NCI-H510A (cell line): ENCODE measurements at places on chromosomes 7 and 10.

- peak; percentile 54 for DNase-seq
Observed at GRCh38 chr7:101743241-101743994, 74.0 kb upstream of the CUX1 start.

GRCh38 chr10:89351412-89351779 is 23.6 kb downstream of the IFIT3 start:
- no peak for DNase-seq

GRCh38 chr7:66627881-66628360 is 760 bp upstream of the KCTD7 start:
- DNase-seq: no peak

DNA sequence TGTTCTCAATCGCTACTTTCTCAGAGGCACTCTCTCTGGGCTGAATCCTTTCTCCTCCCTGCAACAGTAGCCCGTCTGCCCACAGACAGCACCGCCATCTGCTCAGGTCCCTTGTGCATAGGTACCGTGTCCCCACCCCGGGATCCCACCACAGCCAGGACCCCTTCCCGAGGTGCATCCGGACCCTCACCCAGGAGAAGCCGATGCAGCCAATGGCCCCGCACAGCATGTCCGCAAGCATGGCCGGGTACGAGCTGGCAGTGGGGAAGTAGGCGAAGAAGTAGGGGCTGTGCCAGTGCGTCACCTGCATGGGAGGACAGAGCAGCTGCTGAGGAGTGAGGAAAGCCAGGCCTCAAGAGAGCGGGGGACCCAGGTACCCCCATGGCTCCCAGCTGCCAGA is 25.5 kb downstream of the DDC start:
- DNase-seq: no peak

DNA sequence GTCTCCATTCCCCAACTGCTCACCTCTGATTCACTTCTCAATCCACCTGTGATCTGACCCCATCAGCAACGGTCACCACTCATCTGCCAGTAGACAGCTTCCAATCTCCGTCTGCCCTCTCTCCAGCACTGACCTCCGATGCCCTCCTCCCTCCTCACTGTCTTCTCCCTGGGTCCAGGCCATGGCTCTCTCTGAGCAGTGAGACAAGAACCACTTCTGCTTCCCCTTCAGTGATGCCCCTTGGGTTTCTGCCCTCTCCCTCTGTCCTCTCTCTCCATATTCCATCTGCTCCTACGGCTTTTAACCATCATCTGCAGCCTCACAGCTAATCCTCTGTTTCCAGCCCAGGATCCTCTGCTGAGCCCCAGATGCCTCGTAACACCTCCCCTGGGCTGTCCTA is 55.5 kb upstream of the OPALIN start:
- no peak for DNase-seq

- no peak for DNase-seq
Observed at GRCh38 chr10:26474026-26474425, 35.9 kb downstream of the APBB1IP start.

- no peak for DNase-seq
Observed at GRCh38 chr7:94284104-94284503, 110.6 kb upstream of the COL1A2 start.

DNA sequence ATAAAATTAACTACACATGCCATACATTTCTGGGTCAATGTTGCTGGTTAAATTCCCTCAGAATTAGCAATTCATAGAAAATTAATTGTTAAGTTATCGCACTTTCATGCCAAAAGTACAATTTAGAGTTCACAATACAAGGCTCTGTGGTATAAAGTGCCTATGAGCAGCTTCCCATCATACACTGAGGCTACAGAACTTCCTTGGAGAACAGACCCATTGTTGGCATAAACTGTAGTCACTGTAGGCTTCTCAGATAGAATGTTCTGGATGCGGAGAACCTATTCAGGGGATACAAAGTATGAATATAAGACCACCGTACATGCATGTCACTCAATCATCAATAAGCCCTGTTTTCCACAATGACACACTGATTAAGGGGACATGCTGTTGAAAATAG is 9.0 kb upstream of the PON3 start:
- no peak for DNase-seq

- DNase-seq: no peak
Observed at GRCh38 chr7:28183627-28184026, 3.0 kb upstream of the JAZF1 start.

DNA sequence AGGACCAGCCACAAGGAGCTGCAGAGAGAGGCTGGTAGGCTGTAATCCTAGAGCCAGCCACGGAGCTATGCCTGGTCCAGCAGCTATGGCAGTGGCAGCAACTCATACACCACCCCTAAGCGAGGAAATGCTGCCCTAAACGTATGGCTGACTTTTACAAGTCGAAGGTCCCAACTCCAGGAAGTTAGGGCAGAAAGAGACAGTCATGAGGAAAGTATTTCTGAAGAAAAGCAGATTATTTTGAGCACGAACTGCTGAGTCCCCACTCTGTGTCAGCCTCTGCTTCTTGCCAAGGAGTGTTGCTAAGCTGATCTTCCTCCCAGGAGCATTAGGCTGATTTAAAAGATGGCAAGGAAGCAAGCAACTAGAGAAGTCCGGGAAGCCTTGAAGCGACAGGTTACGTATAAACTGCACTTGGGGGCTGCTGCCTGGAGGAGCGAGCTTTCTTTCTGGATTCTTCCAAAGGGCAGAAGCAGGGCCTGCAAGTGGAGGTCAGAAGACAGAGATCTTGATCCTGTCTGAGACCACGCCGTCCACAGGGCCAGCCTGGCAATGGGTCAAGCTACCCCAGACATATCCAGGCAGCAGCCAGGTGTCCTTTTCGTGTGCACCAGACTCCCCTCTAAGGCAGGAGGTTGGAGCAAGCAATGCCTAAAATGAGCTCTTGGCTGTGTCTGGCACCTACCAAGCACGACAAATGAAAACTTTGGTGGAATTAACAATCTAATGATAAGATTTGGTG is 39.4 kb downstream of the PLXNA4 start:
- DNase-seq: no peak

- no peak for DNase-seq
Observed at GRCh38 chr7:48992816-48993215, 68.5 kb downstream of the CDC14C start.

- no peak for DNase-seq
Observed at GRCh38 chr10:109159351-109159750, 764.0 kb downstream of the XPNPEP1 start.

DNA sequence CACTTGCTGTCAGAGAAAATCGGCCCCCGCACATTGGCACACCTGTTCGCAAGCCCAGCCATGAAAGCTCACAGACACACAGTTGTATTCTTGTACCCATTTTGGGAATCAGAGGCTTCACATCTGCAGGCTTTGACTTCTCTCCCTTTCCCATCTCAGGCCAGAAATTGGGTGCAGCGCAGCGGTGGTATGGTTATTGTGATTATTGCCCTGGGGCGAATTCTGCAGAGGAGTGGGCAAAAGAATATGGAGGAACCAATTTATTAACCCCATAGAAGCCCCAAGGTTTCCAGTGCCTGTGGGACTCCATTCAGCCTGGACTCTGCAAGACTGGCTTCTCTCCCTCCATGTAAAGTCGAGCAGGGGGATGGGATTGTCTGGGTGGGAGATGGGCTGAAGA is 14.0 kb downstream of the TLX1 start:
- no peak for DNase-seq

DNA sequence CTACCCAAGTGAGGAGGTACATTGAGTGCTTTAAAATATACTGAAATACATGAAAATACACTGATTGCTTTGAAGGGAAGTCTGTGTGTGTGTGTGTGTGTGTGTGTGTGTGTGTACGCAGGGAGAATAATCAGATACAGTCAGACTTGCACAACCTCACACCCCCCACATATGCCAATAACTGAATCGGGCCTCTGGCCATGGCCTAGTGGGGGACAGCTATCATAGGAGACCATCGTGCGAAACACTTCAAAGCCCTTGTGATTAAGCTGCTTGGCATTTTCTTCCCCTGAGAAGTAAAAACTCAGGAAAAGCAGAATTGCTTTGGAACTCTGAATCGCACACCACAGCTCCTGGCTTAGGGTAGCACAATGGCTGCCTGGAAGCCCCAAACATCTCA is 135.1 kb downstream of the C10orf105 start:
- no peak for DNase-seq

- DNase-seq: no peak
Observed at GRCh38 chr10:62590306-62590705, 214.2 kb upstream of the ADO start.

DNA sequence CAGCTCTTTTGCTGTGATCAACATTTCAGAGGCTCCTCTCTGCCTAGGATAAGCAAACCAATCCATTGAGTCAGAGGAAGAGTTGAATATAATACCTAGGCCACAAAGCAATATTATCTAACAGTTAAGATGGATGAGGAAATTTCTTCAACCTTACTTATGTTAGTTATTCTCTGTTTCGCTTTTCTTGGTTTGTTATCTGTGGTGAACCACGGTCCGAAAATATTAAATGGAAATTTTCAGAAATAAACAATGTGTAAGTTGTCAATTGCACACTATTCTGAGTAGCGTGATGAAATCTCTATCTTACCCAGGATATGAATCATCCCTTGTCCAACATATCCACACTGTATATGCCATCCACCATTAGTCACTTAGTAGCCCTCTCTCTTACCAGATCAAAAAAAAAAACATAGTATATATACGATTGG is 1.5 kb upstream of the HTR7 start:
- no peak for DNase-seq

- no peak for DNase-seq
Observed at GRCh38 chr10:78981257-78981969, 87.4 kb upstream of the ZMIZ1 start.

GRCh38 chr7:71988201-71988600 is 423.9 kb downstream of the CALN1 start:
- no peak for DNase-seq

GRCh38 chr7:132398253-132398925 is 177.9 kb downstream of the PLXNA4 start:
- DNase-seq: no peak

GRCh38 chr10:7515439-7515838 is 104.6 kb upstream of the SFMBT2 start:
- no peak for DNase-seq

DNA sequence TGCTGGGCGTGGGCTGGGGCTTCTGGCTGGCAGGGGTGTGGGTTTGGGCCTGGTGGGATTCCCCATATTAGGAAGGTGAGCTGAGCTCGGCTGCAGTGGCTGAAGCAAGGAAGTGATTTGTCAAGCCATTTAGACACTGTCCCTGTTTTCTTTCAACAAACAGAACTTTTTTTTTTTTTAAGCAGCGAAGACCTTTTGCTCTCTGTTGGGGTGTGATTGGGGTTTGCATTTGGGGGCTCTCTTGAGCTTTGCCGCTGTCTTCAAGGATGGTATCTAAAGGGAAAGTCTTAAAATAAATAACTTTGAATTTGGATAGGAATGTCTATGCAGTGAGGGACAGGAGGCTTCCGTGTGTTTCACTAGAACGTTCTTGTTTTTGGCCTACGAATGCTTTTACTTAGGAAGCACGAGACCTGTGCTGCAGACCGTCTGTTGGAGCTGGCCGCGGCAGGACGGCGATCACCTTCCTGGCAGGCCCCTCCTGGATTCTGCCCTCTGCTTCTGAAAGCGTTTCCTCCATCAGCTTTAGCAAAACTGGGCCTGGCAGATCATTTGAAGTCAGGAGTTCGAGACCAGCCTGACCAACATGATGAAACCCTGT is 43.9 kb downstream of the FOXK1 start:
- no peak for DNase-seq
